Activated naive CD8-positive, alpha-beta T cell treated with anti-CD3 and anti-CD28 coated beads, Interleukin-2, amount 50 U/mL, for 16 hours (primary cell): ENCODE measurements at places on chromosomes 7 and 10.

- no peak for DNase-seq
Measured at GRCh38 chr10:93773120-93773519, 15.4 kb downstream of the LGI1 start.

- DNase-seq, result no peak
Measured at GRCh38 chr10:7133278-7133677, 277.6 kb downstream of the SFMBT2 start.

DNA sequence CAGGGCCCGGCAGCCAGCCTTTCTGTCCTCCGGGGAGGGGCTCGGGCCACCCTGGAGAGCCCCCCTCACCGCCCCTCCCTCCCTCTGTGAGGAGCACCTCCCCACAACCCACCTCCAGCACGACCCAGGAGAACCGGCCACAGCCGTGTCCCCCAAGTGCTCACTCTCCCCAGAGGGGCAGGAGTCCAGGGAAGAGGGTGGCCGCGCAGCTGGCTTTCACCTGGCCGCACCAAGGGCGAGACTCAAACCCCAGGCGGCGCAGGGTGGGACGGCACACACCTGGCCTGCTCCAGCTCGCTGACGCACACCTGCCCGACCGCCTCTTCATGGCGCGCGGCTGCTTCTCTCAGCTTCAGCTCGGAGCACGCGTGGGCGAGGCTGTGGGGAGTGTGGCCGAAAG is 73.4 kb downstream of the CFAP46 start:
- DNase-seq, result no peak

DNA sequence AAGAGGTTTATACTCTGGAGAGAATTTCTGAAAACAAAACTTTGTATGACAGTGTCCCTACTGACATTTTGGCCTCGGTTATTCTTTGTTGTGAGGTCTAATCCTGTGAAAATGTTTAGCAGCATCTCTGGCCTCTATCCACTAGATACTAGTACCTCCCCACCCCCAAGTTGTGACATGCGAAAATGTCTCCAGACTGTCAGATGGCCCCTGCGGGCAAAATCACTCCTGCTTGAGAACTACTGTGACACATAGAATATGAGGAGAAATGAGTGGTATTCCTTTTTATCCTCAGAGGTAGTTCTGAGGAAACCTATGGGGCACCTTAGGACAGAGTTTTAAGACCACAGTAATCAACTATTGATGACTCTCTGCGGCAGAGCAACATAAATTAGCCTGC is 315.3 kb upstream of the HGF start:
- DNase-seq, result no peak

DNA sequence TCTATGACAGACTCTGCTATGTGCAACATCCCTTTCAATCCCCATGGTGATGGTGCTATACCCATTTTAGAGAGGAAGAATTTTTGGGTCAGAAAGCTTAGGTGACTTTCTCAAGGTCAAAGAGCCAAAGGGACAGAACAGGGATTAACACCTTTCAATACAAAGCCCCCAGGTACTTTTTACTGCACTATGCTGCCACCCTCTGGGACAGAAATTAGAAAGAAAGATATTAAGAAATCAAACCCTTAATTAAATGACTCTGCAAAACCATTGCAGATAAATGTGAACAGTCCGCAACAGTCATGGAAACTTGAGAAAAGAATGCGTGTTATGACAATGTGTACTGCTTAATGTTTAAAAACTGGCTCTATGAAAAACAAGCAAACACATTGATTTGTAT is 673.7 kb downstream of the MAGI2 start:
- DNase-seq, result no peak

GRCh38 chr10:84938117-84938905 is 609.9 kb downstream of the CCSER2 start:
- DNase-seq, result no peak

- DNase-seq, result no peak
Measured at GRCh38 chr7:1083729-1084657, 3.9 kb upstream of the GPER1 start.

DNA sequence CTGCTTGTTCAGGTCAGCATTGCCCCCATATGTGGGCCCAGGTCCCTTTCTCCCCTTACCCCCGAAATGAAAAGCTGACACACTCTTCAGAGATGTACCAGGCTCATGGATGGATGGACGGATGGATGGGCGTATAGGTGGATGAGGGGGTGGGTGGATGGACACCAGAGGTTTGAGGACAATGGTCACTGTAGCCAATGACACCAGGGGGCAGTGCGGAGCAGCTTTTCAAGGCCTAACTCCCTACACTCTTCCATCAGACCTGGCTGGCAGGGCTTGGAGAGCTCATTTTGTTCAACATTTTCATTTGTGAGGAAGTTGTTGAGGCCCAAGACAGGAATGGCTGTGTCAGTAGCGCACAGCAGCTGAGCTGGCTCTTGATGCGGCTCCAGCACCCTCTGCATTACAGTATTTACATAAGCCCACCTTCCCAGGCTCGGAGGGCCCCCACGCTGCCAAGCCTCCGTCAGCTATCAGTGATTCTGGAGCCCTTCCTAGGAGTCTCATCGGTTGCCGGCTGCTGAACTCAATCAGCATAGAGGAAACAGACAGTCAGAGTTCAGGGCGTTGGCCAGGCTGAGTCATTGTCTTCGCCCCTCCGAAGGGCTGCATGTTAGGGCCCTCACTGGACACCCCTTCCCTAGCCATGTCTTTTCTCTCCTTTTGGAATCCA is 11.6 kb upstream of the FFAR4 start:
- no peak for DNase-seq
